ENCODE measurements at places on chromosomes 2 and 18.

DNA sequence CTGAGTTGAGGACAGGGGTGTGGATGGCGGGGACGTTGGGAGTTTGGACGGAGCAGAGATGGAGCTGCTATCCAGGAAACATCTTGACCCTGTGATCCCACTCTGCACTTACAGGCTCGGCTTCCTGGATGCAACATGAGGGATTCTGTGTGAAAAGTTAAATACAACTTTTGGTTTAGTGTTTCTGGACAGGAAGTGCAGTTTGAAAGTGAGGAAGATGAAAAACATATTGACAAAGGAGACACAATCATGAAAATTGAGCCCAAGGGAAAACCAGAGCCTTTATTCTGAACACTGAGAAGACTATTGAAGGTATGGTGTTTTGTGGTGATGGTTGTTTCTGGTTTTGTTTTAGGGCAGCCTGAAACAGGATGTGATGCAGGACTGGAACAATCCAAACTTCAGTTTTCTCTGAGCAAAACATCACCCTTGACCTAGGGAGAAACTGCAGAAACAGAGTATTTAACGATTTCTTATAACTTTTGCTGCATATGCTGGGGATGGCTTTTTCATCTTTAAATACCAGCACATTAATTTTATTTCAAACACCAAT lies 76.5 kb upstream of the RFX8 start:
- DNase-seq: no peak

DNA sequence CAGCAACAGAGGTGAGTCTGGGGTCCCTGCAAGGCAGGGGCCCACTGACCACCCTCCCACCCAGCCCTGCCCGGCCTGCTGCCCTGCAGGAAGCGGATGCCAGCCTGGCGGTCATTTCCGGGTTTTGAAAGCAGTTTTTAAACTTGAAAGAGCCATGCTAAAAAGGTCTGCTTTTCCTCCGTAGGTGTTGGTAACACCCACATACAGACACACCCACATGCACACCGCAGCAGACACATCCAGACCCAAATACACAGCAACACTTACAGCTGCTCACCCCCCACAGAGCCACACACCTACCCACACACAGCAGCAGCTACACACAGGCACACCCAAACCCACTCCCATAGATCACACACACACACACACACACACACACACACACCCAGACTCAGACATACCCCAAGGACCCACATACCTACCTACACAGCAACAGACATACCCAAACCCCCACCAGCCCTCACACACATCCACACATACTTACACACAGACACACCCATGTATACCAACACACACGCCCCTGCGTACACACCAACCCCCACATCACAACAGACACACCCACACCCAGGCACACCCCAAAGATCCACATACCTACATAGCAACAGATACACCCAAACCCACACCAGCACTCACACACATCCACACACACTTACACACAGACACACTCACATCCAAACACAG lies 7.6 kb downstream of the ZFP36L2 start:
- no peak for DNase-seq

GRCh38 chr2:62457556-62457955 lies 48.4 kb downstream of the TMEM17 start:
- DNase-seq: no peak

GRCh38 chr2:152566728-152567069 lies 150.6 kb downstream of the PRPF40A start:
- no peak for DNase-seq

- DNase-seq: no peak
Measured at GRCh38 chr2:216086207-216086893, 4.6 kb downstream of the TMEM169 start.

DNA sequence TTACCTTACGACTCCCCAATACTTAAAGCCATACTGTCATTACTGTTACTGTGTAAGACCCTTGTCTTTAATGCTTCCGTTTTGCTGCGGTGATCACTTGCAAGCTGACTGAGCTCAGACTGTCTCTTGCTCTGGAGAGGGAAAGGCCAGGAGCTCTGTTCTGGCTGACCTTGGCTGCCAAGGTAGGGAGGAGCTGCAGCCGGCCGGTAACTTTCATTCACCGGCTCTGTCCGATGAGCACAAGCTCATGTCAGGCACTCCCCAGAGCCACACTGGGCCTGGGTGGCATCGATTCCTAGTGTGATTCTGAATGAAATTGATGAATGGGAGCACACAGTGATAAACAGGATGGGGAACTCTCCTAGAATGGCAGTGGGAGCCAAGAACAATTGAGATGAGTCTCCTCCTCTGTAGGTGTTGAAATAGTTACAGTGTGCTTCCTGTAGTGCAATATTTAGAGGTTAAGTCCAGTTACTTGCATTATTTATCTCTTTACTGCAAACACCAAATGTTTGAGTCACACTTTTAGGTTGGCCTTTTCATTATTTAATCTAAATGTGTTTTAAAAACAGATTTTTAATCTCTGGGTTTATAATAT lies 100.9 kb downstream of the ATP9B start:
- no peak for DNase-seq

GRCh38 chr18:74299746-74300145 lies 8.0 kb upstream of the CYB5A start:
- no peak for DNase-seq

- no peak for DNase-seq
Measured at GRCh38 chr2:39504790-39505335, 67.8 kb upstream of the MAP4K3 start.

DNA sequence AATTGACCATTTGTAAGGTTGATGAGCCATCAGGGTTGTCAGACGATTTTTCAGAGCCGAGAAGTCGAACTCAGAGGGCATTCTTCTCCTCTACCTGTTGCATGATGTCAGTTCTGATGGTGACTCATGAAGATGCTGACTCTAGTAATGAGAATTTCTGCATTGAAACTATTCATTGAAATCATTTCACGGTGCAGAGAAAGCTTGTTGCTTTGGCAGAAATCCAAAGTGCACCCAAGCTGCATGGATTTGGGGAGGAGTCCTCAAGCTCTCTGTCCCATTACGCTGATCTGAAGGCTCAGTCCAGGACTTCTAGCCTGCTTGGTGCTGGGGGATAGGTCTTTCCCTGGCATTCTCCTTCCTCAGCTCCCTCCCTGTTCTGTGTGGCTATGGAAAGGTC lies 125.7 kb upstream of the PXDN start:
- peak; percentile 32 for DNase-seq

DNA sequence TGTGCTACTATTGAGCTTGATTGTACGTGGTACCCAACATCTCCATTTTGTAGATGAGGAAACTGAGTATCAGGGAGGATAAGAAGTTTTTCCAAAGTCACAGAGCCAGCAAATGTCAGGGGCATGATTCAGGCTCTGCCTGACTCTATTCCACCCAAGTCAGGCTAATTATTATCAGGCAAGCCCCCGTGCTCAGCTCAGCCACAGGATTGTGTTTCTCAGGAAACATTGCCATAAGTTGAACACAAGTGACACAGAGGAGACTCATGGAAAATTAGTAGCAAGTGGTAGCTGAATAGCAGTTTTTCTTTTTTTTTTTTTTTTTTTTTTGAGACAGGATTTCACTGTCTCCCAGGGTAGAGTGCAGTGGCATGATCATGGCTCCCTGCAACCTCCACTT lies 260.5 kb downstream of the C1D start:
- DNase-seq: no peak
